ENCODE measurements at places on chromosomes 12 and 14.

DNA sequence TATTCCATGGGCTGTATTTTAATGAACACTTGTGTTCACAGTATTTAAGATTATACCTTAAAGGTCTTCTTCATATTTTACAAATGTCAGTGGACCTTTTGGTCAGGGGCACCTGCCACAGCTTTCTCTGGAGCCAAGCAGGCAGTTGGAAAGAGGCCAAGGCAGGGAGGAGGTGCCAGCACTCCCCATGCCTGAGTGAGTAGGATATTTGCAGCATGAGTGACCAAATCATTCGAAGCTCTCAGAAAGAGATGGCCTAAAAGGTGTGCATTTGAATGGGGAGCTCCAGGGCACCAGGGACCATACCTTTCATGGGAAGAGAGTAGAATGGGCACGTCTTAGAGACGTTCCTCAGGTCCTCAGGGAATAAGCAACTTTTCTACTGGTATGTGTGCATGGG lies 121.6 kb downstream of the GPR135 start:
- DNase-seq, result no peak

- no peak for DNase-seq
Measured at GRCh38 chr14:68447581-68448251, 345.2 kb downstream of the ZFP36L1 start.

GRCh38 chr12:77131977-77132490 lies 66.7 kb upstream of the E2F7 start:
- no peak for DNase-seq

- no peak for DNase-seq
Measured at GRCh38 chr12:8829621-8830020, 7.2 kb downstream of the A2ML1 start.

GRCh38 chr12:57744194-57744776 lies 554 bp upstream of the TSPAN31 start:
- peak; percentile 86 for DNase-seq

- DNase-seq, result no peak
Measured at GRCh38 chr12:14896521-14897169, 11.0 kb upstream of the MGP start.

- no peak for DNase-seq
Measured at GRCh38 chr14:73924337-73924736, 25.6 kb downstream of the FAM161B start.

DNA sequence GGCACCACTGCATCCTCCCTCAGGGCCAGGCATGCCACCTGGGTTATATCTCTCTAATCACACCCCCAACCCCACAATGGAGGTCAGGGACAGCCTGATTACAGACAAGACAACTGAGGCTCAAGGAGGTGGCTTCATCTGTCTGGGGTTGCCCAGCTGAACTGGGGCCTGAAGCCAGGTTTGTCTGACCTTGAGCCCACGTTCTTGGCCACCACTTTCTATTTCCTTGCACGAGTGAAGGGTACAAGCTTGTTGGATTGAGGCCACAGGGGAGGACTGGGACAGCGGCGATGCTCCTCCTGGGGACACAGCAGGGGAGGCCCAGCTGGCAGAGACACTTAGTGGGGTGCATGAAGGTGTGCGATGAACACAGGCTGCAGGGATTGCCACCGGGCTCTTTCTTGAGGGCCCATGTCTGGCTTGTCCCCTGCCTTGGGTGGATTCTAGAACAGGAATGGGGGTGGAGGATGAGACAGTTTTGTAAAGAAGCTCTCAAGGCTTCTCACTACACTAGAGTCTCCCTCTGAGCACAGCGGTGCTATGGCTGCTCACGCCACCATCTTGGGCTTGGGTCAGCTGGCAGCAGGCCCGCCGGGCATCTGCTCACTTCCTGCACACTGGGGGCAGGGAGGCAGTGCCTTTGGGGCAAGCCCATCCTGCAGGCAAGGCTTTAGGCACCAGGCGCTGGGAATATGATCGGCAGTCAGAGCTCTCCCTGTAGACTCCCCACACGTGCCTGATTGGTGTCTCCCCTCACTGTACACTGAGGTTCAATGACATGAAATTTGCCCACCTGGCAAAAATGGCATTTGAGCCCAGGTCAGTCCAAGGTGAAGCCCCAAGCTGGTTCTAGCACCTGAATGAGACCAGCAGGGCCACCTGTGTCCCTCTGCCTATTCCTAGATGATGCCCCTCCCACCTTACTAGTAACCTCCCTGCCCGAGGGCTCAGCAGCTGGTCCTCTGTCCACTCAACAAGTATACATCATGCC lies 16.0 kb downstream of the RITA1 start:
- DNase-seq, result no peak
